ENCODE measurements at places on chromosomes 3 and 15. TPM values are rescaled to one million over a fixed set of nuclear protein-coding genes. Genes with fewer than 3 reads are reported as not detected.

BLOC1S6 gene
- 105 TPM for total RNA-seq

SLC28A2 gene
- total RNA-seq = not detected

ITPKA gene
- 1.8 TPM for total RNA-seq

LXN gene
- 152 TPM for total RNA-seq

PPP1R14D gene
- not detected for total RNA-seq

MUSTN1 gene
- not detected for total RNA-seq

DOCK3 gene
- 0.36 TPM for total RNA-seq
